ENCODE measurements at places on chromosomes 5 and 9.

- no peak for DNase-seq
Observed at GRCh38 chr5:56443826-56444225, 210.7 kb upstream of the ANKRD55 start.

DNA sequence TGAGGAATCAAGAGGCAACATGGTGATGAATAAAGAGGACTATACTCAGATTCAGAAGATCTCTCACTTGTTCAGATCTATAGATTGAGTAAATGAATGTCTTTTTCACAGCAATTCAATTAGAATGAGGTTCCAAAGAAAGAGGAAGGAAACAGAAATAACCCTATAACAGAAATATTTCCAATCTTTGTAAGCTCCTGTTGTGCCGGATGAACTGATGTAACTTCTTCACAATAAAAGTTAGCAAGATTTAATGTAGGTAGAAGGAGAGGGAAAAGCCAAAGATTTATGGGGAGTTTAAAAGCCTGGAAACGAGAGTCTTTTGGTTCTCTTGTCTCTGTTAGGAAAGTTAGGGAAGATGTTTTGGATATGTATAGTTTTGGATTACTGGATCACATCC lies 92.1 kb downstream of the PBX3 start:
- no peak for DNase-seq

GRCh38 chr5:93675460-93676450 lies 65.6 kb downstream of the POU5F2 start:
- no peak for DNase-seq

DNA sequence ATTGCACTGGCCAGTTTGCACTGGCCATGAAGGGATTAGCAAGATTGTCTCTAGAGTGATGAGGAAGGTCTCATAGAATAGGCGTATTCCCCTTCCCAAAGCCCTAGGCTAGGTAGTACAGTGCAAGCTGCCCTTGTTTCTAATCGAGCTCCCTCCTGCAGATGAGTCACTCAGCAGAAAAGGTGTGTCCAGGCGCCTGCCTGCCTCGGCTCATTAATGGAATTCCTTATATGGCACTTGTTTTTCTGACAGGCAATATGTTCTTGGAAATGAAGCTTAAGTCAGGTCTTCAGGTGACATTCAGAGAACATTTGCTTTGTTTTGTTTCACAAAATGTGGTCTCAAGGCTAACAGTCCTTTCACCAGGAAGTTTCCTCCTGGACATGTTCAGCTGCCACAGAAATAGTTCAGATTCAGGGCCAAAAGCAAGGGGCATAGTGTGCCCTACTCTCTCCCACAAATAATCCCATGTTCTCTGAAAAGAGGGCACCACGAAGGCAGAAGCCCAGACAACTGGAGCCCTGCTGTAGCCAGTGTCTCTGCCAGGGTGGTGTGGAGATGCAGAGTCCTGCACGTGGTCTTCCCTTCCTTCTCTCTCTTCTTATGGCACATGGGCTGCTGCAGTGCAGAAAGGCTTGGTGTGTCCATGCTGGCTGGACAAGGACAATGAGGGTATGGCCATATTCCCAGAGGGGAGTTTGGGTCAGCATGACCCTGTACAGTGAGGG lies 281.1 kb upstream of the MAP3K1 start:
- DNase-seq = no peak

DNA sequence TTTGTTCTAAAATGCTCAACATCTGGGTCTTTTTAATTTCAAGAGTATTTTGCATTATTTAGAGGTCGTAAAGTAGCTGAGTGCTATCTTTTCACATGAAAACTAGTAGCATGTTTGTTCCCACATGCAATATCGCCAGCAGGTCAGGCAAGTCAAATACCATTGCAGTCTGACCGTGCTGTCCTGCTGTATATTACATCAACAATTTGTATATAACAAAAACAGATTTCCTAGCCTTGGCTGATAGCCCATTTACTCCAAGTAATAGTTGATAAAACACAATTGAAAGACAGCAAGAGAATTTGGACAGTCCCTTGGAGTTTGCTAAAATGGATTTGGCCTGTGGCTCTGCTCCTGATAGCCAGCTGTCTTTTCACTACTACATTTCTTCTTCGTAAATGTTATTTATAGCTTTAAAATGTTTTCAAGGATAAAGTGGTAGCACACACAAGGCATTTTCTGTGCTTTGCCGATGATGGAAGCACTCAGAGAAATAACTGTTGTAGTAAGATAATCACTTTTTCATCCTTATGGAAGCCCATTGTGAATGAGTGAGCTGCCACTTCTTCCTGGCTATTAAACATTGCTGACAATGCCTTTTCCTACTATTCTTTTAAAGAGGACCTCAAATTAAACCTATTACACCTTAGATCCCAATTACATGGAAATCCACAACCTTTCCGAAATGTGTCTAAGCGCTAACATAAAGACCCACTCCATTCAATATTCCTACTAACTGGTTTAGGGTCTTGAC lies 992.1 kb downstream of the MAT2B start:
- DNase-seq = no peak

- DNase-seq = no peak
Observed at GRCh38 chr5:13186177-13186576, 758.3 kb downstream of the DNAH5 start.

- peak; percentile 60 for DNase-seq
Observed at GRCh38 chr5:159951387-159951786, 35.1 kb downstream of the ADRA1B start.

DNA sequence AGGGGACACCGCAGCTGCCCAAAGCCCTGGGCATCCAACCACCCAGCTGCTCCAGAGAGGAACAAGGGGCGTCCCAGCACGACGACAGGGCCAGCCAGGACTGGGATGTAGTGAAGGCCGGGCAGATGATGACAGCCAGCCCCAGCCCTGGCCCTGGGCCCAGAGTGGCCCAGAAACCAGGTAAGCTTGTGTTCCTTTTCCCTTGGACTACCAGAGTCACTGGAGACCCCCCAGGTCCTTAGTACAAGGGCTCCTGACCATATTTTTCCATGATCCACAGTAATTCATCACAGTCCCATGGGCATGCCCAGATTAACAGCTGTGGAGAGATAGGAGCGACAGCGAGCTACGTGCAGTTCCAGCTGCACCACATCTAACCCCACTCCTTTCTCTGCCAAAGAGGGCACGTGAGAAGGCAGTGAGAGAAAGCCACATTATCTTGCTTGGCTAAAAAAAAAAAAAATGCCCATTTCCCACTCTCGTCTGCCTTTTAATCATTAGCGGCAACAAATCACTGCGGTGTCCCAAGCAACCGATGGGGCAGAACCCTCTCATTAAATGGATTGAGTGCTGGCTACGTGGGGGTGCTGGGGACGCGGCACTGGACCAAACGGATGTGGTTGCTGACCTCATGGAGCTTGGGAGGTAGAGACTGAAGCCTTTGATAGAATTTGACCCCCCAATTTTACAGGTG lies 21.7 kb upstream of the SYNPO start:
- no peak for DNase-seq

DNA sequence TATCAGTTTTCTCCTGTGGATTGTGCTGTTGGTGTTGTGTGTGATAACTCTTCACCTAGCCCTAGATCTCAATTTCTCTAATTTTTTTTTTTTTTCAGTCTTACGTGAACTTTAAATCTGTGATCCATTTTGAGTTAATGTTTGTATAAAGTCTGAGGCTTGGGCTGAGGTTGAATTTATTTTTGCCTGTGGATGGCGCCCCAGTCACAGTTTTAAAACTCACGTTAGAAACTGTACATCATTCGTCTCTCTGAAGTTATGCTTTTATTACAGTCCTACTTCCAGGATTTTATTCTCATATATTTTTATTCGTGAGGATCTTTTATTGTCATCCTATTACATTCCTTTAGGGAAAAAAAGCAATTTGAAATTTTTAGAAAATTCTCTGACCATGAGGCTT lies 103.1 kb downstream of the EHMT1 start:
- DNase-seq = no peak

GRCh38 chr5:172713113-172713808 lies 57.7 kb downstream of the DUSP1 start:
- peak; percentile 33 for DNase-seq

GRCh38 chr9:112809351-112809848 lies 58.8 kb downstream of the SNX30 start:
- DNase-seq = no peak

- DNase-seq = peak; percentile 7
Observed at GRCh38 chr9:105500108-105500766, 52.4 kb downstream of the FSD1L start.

- peak; percentile 26 for DNase-seq
Observed at GRCh38 chr5:146825033-146825432, 53.5 kb downstream of the PPP2R2B start.

DNA sequence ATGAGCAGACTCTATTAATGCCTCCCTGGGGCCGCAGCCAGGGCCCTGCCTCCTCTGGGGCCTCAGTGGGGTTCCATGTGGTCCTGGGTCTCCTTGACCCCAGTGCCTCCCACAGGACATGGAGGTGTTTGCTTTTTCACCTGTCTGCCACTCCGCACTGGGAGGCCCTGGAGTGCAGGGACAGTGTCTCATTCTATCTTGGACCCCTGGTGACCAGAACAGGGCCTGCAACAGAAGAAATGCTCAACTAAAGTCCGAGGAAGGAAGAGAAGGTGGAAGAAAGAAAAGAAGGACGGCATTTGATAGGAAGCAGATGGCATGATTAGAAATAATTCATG lies 243.2 kb downstream of the CDK5RAP2 start:
- no peak for DNase-seq

GRCh38 chr9:4615251-4615650 lies 46.8 kb upstream of the PLPP6 start:
- peak; percentile 5 for DNase-seq

GRCh38 chr9:69882998-69883565 lies 62.5 kb downstream of the CFAP95 start:
- DNase-seq = no peak

DNA sequence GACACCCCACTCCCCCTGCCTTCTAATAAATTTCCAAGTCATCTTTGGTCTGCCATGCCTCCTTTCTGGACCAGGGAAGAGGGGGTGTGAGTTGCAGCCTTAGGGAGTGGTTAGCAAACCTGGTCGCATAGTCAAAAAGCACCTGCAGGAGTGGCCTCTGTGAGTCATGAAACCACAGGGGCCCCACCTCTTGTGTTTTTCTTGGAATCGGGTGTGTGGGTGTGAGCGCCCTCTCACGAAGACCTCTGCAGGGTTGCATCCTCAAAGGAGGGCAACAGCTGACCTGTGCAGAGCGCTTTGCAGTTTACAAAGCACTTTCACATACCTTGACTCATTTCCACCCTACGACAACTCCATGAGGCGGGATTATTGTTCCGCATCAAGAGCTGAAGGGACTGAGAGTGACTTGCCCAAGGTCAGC lies 36.8 kb upstream of the TEX48 start:
- no peak for DNase-seq

GRCh38 chr5:1143670-1143951 lies 31.7 kb upstream of the SLC12A7 start:
- no peak for DNase-seq

DNA sequence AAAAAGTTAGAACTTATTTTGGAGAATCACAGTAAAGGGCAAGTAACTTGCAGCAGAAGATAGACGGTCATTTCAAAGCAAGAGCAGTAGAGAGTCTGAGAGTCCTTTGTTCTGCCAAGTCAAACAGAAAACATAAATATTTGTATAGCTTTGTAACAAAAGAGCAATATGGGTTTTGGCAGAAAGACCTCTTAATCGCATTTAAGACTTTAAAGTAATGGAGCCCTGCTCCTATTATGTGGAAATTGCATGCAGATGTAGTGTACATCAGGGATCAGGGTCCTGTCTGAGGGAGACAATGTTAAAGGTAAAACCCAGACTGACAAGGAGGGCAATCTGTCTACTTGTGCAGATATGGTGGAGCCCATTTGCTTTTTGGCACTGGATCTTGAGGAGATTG lies 87.2 kb downstream of the PGM5 start:
- no peak for DNase-seq

- DNase-seq = peak; percentile 88
Observed at GRCh38 chr5:122091936-122092600, 14.0 kb upstream of the LOX start.

- no peak for DNase-seq
Observed at GRCh38 chr9:136407911-136408310, 2.5 kb downstream of the ENTR1 start.

GRCh38 chr5:56993241-56993640 lies 41.3 kb upstream of the MIER3 start:
- peak; percentile 6 for DNase-seq

GRCh38 chr9:91727316-91727861 lies 222.6 kb downstream of the ROR2 start:
- peak; percentile 53 for DNase-seq

- DNase-seq = no peak
Observed at GRCh38 chr9:32322622-32323021, 61.8 kb upstream of the ACO1 start.

GRCh38 chr5:29042152-29042551 lies 2003.8 kb upstream of the CDH9 start:
- no peak for DNase-seq

GRCh38 chr9:89444274-89444673 lies 53.6 kb downstream of the SEMA4D start:
- DNase-seq = no peak

DNA sequence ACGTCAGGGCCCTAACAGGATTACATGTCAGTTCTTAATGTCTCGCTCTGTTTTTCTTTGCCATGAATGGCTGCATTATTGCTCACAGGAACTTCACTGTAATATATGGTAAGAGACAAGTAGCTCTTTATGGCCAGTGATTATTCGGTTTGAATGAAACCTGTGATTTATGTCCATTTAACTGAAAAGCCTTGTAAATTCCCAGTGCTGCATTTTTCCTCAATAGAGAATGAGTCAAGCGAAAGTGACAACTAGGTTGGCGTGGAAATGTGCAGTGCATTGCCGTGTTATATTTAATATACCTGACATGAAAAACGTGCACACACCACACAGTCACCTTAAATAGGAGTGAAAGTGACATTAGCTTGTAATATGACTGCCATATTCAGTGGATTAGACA lies 163.1 kb downstream of the PBX3 start:
- no peak for DNase-seq

DNA sequence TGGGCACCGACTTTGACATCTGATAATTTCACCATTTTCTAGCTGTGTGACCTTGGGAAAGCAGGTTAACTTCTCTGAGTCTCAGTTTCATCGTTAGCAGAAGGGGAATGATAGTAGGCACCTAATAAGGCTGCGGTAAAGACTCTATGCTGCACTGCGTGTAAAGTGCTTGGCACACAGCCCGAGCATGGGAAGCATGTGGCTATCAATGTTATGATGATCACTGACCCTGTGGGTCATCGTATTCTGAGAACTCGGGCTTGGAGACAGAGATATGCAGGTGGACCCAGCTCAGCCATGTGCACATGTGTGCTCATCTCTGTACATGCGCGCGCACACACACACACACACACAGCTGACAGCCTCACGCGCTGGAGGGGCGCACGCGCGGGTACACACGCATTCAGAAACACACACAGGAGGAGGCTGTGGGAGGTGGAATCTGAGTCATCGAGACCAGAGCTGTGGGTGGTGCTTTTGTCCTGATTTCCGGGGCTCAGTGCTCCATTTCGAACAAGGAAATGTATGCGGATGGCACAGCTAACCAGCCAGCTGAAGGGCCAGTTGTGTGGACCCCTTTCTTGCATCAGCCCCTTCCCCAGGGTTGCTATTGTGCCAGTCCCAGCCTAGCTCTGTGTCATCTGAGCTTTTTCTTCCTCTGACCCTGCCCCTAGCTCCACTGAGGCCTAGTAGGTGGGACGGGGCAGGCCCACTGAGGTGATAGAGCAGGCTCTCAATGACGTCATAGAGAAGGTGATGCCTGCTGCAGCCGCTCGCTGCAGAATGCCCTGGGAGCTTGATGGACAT lies 11.1 kb upstream of the ARAP3 start:
- peak; percentile 39 for DNase-seq
